NCI-H524 treated with DMSO at 0.1 percent for 48 hours (cell line): ENCODE measurements at places on chromosomes 12 and 14.

DNA sequence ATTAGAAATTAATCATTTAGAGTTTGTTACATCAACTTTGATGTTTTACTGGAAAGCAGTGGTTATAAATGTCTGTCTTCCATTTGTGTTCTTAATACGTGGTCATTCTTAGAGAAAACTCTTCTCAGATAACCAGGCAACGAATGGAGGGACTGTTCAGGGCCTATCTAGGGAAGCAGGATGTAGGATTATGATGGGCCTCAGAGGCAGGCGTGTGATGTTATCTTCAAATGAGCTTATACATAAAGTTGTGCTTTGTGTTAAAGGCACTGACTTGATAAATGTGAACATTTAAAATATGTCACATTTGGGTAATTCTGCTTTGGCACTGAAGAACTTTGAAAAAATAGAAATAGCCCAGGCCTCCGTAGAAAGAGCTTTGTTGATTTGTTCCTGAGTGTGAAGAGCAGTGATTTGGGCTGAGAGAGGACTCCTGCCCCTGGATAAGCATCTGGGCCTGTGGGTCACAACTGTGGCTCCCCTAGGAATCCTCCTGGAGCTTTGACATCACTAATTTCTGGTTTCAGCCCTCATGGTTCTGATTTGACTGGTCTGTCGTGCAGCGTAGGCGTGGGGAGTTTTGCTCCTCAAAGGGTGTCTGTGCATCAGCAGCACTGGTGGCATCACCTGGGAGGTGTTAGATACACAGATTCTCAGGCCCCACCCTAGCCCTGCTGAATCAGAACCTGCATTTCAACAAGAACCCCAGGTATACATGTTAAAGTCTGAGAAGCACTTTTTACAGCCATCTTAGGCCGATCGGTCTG lies 55.4 kb downstream of the SAMD4A start:
- no peak for DNase-seq

DNA sequence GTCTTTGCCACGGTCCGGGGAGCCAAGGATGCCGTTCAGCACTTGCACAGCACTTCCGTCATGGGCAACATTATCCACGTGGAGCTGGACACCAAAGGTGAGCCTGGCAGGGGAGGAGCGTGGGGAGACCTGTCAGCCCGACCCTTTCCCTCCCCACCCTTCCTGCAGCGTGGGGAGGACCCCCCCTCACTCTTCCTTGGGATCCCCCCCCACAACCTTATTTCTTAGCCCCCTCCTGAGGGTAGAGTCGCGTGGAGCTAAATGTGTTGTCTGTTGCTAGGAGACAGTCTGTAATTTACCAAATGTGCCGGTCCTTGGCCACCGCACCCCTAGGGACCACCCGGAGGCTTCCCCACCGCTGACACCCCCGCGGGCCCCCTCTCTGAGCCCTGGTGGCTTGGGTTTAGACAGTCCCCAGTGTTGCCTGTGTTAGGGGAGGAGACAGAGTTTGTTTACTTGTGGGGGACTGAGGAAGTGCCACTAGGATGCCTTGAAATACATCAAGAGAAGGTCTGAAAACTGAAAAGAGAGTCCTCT lies 2.3 kb downstream of the SETD1B start:
- DNase-seq, result no peak

- DNase-seq, result no peak
Measured at GRCh38 chr14:102840771-102841528, 63.7 kb downstream of the TRAF3 start.

- no peak for DNase-seq
Measured at GRCh38 chr12:4858386-4858785, 51.3 kb upstream of the KCNA1 start.

GRCh38 chr14:64289571-64289970 lies 4.6 kb downstream of the ESR2 start:
- no peak for DNase-seq

GRCh38 chr12:68094645-68095395 lies 64.7 kb downstream of the IFNG start:
- no peak for DNase-seq

DNA sequence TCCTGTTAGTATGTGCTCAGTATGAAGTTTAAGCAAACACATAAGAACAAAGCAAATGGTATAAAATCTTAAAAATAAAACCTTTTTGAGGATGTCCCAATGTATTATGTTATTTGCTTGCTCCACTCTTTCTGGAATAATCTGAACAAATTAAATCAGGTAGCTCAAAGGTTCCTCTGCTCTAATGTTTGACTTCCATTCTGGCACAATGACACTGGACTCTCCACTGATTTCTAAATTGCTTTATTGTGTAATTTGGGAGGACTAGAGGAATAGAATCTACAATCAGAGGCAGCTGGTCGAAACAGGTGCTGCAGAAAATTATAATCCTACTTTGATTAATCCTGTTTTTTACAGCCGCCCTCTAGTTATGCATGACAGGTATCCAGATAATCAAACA lies 523.7 kb upstream of the FOXG1 start:
- DNase-seq, result peak; percentile 98

- no peak for DNase-seq
Measured at GRCh38 chr14:60753264-60754119, 18.9 kb downstream of the MNAT1 start.

- no peak for DNase-seq
Measured at GRCh38 chr12:103097496-103097895, 140.0 kb downstream of the ASCL1 start.

DNA sequence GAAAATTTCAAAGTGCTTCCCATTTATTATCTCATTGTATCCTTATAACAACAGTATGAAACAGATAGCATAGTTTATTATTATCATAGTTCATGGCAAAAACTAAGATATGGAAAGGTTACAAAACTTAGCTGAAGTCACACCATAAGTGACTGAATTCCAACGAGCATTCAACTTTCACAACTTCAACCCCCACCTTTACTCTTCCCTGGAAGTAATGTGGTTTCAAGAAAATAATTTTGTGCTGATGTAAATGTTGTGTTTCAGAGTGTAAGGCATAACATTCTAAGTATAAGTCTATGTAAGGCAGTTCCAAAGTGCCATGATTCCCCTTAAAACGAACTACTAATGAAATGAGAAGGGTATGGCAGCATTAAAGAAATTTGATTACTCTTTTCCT lies 454.5 kb downstream of the BCAT1 start:
- DNase-seq, result no peak

DNA sequence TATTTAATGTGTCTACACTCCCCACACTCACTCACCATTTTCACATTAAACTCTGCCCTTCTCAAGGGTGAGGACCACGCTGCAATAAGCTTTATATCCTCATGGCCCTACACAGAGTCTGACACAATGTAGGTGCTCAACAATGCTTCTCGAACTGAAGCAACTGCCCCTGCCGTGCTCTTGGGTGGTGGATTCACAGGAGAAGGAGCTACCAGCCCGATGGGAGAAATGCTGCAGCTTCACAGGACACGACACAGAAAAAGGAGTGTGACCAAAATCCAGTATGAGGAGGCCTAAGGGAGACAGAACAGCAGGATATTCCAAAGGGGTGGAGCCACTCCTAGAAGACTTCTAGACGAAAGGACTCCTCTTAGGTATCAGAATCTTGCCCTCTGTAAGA lies 6.5 kb upstream of the KRT3 start:
- DNase-seq, result no peak

GRCh38 chr14:23006188-23006534 lies 3.8 kb downstream of the C14orf93 start:
- no peak for DNase-seq

GRCh38 chr12:116431677-116432300 lies 127.4 kb upstream of the MAP1LC3B2 start:
- no peak for DNase-seq

DNA sequence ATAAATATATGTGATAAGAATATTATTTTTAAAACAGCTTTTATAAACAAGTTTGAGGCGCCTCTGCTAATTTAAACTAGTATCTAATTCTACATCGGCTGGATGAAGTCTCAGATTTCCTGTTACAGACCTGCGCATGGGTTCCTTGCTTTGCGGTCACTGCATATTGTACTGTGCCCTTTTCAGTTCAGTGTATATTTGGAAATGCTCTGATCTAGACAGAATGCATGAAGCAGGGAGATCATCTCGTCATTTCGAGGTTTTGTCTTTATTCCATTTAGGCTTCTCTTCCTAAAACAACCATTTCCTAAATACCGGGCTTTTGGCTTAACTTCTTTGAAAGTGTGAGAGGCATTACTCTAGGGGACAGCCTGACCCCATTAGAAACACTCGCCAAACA lies 25.6 kb downstream of the CRACR2A start:
- no peak for DNase-seq

DNA sequence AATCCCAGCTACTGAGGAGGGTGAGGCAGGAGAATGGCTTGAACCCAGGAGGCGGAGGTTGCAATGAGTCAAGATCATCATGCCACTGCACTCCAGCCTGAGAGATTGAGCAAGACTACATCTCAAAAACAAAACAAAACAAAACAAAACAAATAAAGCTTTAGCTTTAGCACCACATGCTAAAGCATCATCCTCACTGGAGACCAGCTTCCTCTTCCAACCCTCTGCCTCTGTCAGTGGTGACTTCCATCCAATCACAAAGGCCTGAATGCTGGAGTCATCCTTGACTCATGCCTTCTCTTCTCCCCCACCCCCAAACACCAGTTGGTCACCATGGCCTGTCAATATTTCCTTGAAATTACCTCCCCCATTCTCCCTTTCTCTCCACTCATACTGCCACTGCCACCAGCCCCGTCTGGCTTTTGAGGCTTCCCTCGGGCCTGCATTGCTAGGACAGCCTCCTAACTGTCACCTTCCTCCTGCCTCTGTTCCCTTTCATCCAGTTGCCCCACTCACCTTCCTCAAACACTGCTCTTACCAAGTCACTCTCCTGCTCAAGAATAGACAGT lies 1.4 kb downstream of the ZNF385A start:
- DNase-seq, result no peak

DNA sequence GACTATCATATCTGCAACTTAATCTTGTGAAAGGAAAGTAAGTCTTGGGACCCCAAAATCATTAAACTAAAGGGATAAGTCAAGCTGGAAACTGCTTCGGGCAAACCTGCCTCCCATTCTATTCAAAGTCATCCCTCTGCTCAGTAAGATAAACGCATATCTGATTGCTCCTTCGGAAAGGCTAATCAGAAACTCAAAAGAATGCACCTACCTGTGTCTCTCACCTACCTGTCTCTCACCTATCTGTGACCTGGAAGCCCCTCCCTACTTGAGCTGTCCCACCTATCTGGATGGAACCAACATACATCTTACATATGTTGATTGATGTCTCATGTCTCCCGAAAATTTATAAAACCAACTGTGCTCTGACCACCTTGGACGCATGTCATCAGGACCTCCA lies 19.9 kb downstream of the SEC23A start:
- no peak for DNase-seq

DNA sequence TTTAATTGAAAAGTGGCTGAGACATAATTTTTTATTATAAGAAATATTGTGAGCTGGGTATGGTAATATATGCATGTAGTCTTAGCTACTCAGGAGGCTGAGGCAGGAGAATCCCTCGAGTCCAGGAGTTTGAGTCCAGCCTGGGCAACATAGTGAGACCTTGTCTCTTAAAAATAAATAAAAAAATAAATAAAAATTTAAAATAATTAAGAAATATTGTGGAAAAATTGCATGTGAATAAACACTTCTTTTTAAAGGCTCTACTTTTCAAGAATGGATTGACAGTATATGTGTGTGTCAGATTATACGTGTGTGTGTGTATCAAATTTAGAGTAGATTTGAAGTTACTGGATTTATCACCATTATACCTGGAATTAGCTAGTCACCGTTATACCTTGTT lies 43.2 kb downstream of the ERC1 start:
- DNase-seq, result no peak

GRCh38 chr12:52633383-52633782 lies 15.0 kb upstream of the KRT73 start:
- no peak for DNase-seq

GRCh38 chr12:24424889-24425600 lies 475.6 kb upstream of the SOX5 start:
- DNase-seq, result peak; percentile 88

DNA sequence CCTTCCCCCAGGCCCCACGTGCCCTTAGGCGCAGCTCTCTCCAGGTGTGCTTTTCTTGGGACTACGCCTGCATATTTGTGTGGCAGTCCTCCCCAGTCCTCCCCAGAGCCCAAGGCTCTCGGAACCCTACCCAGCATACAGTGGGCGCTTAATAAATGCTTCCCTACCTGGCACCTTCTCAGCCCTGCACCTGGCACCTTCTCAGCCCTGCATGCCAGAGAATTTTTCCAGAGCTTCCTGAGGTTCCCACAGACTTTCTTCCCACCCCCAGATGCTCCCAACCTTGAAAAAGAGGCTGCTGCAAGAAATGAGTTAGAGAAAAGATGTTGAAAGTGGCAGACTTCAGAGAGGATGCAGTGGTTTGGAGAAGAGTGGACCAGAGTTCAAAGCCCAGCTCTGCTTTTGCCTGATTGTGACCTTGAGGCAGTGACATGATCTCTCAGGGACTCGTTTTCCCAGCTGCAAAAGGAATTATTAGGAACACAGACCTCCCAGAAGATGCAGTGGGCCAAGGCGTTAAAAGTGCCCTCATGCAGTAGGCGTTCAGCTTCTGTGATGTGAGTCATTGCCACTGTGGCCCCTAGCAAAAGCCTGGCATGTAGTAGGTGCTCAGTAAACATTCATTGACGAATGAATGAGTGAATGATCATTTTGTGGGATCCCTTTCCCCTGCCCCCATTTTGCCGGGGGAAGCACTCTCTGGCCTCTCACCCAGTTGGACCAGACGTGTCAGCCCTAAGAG lies 167.2 kb downstream of the PHETA1 start:
- no peak for DNase-seq

DNA sequence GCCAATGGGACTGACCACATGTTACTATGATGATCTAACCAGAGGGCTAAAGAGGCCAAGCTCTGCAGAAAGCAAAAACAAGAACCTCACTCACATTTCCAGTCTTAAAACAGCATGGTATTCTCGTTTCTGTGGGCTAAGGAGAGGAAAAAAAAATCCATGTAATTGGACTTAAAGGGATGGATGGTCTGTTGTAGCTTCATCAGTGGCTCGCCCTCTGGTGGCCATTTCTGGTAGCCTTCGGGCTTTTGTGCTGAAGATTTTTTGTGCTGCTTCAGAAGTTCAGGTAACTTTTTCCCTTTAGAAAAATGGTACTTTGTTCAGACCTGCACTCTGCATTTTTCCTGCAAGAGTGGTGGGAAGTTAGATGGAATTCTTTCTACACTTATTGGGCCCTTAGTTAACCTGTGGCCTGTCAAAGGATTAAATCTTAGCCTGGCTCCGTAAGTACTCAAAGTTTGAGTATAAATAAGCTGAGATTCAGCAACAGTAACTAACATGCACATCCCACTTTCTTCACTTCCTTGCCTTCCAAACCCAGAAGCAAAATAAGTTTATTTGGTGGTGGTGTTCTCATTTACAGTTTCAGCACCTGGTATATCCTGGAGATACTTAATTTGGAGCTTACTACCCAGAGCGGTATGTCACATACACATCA lies 22.3 kb downstream of the DCAF4 start:
- peak; percentile 27 for DNase-seq

GRCh38 chr14:27026097-27026496 lies 428.3 kb upstream of the NOVA1 start:
- no peak for DNase-seq
